ENCODE measurements at places on chromosomes 5 and 9. TPM values are rescaled to one million over a fixed set of nuclear protein-coding genes. Genes with fewer than 3 reads are reported as not detected.

The NUTM2F gene
- total RNA-seq, result not detected

The RFX3 gene
- total RNA-seq, result 19.2 TPM

The GRXCR2 gene
- total RNA-seq, result not detected

The CDC23 gene
- 26.8 TPM for total RNA-seq

The GRHPR gene
- total RNA-seq, result 74.2 TPM

The OTP gene
- not detected for total RNA-seq

The COL5A1 gene
- 64.7 TPM for total RNA-seq

The MSMP gene
- total RNA-seq, result not detected

The DPM2 gene
- 41.1 TPM for total RNA-seq

The LCN9 gene
- not detected for total RNA-seq

The ECSCR gene
- 31.1 TPM for total RNA-seq

The APBA1 gene
- total RNA-seq, result 21.1 TPM

DNA sequence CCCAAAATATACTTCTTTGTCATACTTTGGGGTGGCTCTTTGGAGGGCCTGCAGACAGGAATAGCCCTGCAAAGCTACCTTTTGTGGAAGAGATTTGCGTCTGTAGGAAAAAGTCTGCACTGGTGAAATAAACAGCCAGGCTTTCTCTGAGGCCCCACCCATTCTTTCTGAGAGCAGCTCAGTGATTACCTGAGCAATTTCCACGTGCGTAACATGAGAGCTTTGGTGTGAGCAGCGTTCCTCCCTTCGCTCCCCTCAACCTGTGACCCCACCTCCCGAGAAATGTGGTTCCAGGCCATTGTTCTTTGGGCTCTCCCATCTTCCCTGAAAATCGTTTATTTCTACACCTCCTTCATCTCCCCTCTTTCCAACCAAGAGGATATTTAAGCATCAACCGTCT lies 23.8 kb upstream of the FBP1 start:
- DNase-seq, result no peak

GRCh38 chr5:171867786-171868185 lies 82.2 kb downstream of the SMIM23 start:
- DNase-seq, result no peak

- no peak for DNase-seq
Measured at GRCh38 chr5:153491856-153492255, 1.4 kb downstream of the GRIA1 start.

DNA sequence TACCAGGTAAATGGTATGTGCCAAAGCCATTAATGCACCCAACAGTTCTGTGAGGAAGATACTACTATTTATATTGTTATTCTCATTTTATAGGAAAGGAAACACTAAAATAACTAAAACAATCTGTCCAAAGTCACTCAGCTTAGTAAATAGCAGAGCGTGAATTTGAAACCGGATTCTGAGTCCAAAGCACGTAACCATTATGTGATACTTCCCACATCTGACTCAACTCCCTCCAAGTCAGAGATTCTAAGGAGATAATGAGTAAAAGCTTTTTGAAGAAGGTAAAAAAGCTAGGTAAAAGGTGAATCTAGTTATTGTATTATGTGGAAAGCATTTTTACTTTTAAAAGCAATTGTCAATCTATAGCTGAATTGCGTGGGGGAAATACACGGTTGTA lies 208.9 kb downstream of the PBX3 start:
- no peak for DNase-seq

DNA sequence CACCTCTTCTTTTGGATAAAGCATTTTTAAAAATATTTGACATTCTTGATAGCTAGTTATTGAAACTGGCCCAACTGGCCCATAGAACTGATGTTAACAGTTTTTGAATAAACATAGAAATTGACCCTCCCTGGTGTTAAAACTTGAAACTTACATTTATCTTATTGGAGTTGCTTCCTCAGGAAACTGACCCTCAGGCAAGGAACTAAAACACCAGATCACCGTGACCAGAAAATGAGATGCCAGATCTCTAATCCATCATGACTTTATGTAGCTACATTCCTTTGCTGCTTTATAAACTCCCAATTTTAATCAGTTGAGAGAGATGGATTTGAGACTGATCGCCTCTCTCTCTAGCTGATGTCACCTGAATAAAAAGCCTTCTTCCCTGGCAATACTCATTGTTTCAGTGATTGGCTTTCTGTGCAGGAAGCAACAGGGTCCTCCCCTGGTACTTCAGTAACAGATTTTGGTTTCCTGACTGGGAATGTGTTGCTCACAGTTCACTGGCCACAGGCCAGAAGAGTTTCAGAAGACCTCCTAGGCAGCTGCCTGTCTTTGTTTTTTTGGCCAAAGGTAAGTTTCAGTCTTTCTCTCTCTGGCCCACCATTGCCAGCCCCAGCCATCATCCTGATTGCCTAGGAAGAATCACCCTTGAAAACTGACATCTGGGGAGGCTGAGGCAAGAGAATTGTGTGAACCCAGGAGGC lies 212.4 kb downstream of the DTWD2 start:
- DNase-seq, result no peak

DNA sequence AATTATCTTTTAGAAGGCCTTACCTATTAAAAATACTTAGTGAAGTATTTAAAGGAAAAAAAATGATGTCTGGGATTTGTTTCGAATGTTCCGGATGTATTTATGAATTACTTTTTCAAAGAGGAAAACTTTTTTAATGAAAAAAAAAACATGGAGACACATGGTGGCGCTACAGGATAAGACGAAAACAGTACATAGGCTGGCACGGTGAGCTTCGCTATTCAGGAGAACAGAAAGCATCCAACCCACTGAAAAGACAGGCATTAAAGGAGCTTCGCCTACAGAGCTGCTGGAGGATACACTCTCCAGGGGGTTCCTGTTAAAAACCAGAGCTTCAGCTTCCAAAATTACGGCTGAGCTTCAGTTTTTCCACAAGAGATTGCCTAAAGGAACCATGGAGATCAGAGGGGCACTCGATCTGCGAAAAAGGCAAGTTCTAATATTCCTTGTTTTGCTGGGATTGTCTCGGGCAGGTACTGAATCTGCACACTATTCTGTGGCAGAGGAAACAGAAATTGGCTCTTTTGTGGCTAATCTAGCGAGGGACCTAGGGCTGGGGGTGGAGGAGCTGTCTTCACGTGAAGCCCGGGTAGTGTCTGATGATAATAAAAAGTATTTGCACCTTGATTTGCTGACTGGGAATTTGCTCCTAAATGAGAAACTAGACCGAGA lies at the start of gene PCDHB14:
Gene PCDHB14, plus strand, starts transcription at position 232 of the 672 bp plus-strand sequence. Its CDS starts 163 bp downstream, at position 395.
- DNase-seq, result no peak

DNA sequence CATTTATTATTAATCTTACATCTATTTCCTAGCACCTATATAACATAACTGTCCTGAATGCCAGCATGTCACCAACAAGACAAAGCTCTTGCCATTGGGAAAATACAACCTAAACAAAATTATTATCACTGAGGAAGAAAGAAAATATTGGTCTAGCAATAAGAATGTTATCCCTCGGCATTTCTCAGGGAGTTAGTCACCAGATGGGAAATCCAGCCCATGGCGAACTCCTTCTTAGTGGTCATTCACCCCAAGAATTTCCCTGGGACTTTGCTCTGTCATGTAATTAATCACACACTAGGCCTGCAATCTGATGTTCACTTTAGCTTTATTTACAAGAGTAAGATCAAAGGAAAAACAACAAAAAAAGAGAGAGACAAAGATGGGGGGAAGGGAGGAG lies 56.1 kb upstream of the TAS2R1 start:
- DNase-seq, result no peak

GRCh38 chr9:3875361-3876132 lies 349.7 kb upstream of the RFX3 start:
- DNase-seq, result no peak

DNA sequence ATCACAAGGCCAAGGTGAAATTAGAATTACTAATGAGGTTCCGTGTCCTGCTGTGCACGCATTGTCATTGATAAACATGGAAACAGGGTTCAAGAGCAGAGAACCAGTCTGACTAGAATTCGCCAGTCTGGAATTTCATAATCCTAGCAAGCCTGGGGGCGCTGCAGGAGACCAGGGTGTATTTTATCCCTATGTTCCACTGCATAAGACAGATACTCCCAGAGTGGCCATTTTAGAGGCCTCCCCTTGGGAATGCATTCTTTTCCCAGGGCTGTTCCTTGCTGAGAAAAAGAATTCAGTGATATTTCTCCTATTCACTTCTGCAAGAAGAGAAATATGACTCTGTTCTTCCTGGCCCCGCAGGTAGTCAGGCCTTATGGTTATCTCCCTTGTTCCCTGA lies 1387.7 kb downstream of the MAT2B start:
- DNase-seq, result no peak

- DNase-seq, result no peak
Measured at GRCh38 chr9:135680056-135680455, 16.9 kb downstream of the LCN9 start.

DNA sequence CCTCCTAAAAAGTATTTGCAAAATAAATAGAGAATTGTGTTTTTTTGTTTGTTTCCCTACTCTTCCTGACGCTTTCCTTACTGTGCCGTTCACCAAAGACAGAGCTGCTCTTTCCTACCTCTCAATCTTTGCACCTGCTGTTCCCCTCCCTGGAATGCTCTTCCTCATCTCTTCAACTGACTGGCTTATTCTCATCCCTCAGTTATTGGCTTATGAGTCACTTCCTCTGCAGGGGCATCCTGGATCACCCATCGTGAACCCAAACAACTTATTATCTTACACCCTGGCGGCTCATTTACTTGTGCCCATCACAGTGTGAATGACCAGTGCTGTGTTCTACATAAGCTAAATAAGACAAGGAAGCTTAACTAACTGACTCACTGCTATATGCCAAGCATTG lies 36.1 kb upstream of the CCNG1 start:
- no peak for DNase-seq

DNA sequence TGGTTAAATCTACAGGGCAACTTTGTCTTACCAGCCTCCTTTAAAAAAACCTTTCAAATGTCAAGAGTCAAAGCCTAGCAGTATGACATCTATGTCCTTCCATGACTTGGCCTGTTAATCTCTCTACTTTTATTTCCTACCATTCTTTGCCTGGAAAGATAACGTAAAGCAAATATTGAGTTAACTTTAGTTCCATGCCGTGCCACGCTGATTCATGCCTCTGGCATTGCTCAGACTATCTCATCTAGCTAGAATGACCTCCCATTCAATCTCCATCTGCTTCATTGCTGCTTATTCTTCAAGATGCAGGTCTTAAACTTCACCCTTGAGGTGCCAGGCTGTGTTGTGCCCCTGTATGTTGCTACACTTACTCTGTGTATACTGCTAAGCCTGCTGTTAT lies 729.8 kb downstream of the EFNA5 start:
- DNase-seq, result no peak

DNA sequence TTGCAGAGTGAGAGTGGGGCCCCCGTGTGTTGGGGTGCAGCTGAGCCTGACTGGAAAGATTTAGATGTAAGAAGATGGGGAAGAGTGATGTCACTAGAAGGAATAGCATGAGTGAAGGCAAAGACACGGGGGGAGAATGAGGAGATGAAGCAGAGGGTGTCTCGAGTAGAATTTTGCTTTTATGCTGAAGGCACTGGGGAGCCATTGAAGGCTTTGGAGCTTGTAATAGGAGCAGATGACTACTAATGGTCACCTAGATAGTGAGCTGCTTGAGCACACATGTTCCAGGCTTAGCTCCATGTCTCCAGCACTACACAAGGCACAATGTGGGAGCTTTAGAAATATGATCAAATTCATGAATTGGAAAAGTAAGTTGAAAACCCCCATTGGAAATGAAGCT lies 32.1 kb downstream of the COL15A1 start:
- DNase-seq, result no peak

DNA sequence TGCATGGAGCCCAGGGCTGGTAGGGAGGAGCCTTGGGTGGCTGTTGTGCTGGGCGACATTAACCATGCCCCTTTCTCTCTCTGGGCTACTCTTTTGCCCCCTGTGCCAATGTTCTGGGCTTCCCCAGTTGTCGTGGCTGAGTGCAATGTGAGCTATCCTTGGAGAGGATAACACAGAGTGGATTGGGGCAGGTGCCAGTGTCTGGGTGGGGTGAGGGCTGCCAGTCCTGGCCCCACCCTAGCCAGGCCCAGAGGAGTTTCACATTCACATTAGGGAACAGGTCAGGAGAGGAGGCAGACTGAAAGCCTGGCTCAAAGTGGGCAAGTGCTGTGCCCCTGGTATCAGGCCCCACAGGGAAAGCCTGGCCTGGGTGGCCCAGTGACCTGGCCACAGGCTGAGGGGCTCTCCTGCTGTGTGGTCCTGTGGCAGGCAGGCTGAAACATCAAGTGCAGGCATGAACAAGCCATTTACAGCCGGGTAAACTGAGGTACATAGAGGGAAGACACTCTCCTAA lies 7.5 kb upstream of the NDST1 start:
- DNase-seq, result no peak

GRCh38 chr9:133528876-133529241 lies 4.1 kb upstream of the MYMK start:
- no peak for DNase-seq

- DNase-seq, result peak; percentile 18
Measured at GRCh38 chr5:132764671-132765238, 12.3 kb downstream of the SEPTIN8 start.

DNA sequence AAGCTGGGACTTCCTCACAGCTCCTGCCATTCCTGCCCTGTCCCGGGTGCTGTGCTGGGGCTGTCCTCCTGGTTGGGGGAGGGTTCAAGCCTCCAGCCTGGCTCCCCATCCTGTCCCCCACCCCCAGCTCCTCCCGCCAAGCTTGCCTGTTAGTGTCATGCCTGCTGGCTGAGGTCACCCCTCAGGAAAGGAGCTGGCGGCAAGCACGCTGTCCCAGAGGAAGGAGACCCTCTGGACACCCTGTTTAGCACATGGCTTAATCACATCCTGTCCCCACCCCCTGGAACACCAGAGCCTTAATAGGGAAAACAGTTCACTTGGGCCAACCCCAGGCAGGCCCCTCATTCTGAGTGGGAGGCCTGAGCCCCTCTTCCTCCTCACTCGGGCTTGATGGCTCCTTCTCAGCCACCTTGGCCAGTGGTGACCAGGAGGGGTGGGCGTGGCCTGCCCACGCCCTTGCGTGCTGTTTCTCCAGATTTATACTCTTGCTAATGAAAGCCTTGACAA lies 9.2 kb upstream of the PHYHD1 start:
- no peak for DNase-seq

DNA sequence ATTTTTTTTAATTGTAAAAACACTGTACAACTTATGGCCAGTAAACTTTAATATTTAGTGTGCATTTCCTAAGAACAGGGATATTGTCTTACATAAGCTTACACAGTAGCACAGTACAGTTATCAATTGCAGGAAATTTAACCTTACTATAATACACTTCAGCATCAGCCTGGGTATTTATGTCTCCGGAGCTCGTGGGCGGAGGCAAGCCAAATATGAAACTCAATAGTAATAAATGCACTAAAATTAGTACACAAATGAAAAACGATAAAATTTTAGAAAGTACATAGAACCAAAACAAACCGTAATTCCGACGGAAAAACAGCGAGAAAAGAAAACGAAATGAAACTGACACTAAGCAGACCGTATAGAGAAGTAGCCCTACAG lies 91.2 kb downstream of the ANXA2R start:
- no peak for DNase-seq

GRCh38 chr9:124490004-124490403 lies 17.2 kb downstream of the NR5A1 start:
- DNase-seq, result no peak
